ENCODE measurements at places on chromosomes 2 and 18.

DNA sequence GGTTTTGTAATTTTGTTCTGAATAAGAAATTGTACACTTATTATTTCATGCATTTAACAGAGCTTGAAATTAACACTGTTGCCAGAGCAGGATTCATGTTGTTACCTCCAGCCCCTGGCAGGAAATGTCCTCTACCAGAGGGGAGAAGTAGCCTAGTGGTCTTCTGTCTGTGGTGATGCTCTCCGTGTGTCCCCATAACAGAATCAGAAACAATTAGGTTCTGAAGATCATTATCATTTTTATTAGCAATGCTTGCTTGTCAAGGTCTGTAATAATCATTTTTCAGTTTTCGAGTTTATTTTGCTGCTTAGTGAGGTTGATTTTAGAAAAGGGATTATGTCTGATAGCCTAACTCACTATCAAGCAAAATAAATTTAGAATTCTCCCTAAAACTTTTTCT is 116.6 kb upstream of the CNTNAP5 start:
- no peak overlapping the region for H3K4me3 ChIP-seq
- H3K4me1 ChIP-seq = no peaks in the 10 kb centered on the region
- no peaks in the 10 kb centered on the region for H3K36me3 ChIP-seq
- no peak for DNase-seq

GRCh38 chr18:37571266-37571665 is 5.7 kb upstream of the CELF4 start:
- no peak for DNase-seq
- no peak overlapping the region for H3K27ac ChIP-seq
- no peaks in the 10 kb centered on the region for H3K36me3 ChIP-seq
- H3K27me3 ChIP-seq = no peaks in the 10 kb centered on the region
- H3K4me3 ChIP-seq = no peak overlapping the region
- no peaks in the 10 kb centered on the region for H3K4me1 ChIP-seq

- no peaks in the 10 kb centered on the region for H3K4me1 ChIP-seq
- no peaks in the 10 kb centered on the region for H3K27me3 ChIP-seq
- no peak for DNase-seq
- no peak overlapping the region for H3K4me3 ChIP-seq
- no peaks in the 10 kb centered on the region for H3K36me3 ChIP-seq
- no peak overlapping the region for H3K27ac ChIP-seq
Observed at GRCh38 chr2:5977477-5977876, 285.3 kb downstream of the SOX11 start.

- H3K27ac ChIP-seq = no peak overlapping the region
- H3K27me3 ChIP-seq = no peaks in the 10 kb centered on the region
- H3K4me1 ChIP-seq = no peaks in the 10 kb centered on the region
- DNase-seq = no peak
- no peak overlapping the region for H3K4me3 ChIP-seq
Observed at GRCh38 chr18:63567276-63567675, 19.9 kb upstream of the SERPINB13 start.

DNA sequence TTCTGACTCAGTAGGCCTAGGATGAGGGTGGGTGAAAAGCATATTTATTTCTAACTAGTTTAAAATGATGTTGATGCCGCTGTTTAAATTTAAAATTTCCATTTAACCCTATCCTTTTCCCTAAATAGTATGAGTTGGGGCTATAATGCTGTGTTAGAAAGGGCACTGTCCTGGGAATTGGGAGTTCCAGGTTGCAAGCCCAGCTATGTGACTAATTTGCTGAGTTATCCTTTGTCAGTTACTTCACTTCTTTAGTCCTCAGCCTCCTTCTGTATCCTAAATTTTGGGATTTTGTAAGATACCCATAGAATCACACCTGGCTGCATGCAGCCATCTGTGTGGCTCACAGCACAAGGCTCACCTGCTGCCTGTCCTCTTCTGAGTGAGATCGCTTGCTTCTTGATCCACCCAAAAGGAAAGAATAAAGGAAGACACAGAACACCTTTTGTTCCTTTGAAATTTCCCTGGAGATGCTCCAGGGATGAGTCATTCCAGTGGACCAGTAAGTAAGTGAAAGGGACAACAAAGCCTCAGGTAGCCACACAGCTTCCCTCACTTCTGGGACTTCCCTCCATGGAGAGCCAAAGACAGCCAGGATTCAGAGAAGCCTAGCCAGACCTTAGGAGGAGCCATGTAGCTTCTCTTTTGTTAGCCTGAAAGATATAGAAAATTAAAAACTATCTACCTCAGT is 97.2 kb downstream of the DTNA start:
- H3K27me3 ChIP-seq = no peaks in the 10 kb centered on the region
- H3K4me1 ChIP-seq = peaks cover 12% of the 10 kb centered on the region
- no peaks in the 10 kb centered on the region for H3K36me3 ChIP-seq
- no peak overlapping the region for H3K4me3 ChIP-seq

GRCh38 chr18:3481696-3482210 is 31.8 kb downstream of the TGIF1 start:
- H3K4me1 ChIP-seq = no peaks in the 10 kb centered on the region
- H3K4me3 ChIP-seq = no peak overlapping the region
- no peaks in the 10 kb centered on the region for H3K27me3 ChIP-seq
- DNase-seq = no peak
- no peak overlapping the region for H3K27ac ChIP-seq
